Activated B cell treated with CpG ODN at 0.5 μM for 24 hours (primary cell): ENCODE measurements at places on chromosomes 7 and 10. TPM values are rescaled to one million over a fixed set of nuclear protein-coding genes. Genes with fewer than 3 reads are reported as not detected.

ZNF239 gene
- 5.7 and 9.4 TPM in 2 replicates for total RNA-seq

MSMB gene
- total RNA-seq: not detected in 2 replicates

GRCh38 chr10:27747096-27747451 lies 1.5 kb upstream of the MKX start:
- DNase-seq: no peak

GRCh38 chr10:128338951-128339350 lies 212.7 kb upstream of the MKI67 start:
- DNase-seq: no peak

DNA sequence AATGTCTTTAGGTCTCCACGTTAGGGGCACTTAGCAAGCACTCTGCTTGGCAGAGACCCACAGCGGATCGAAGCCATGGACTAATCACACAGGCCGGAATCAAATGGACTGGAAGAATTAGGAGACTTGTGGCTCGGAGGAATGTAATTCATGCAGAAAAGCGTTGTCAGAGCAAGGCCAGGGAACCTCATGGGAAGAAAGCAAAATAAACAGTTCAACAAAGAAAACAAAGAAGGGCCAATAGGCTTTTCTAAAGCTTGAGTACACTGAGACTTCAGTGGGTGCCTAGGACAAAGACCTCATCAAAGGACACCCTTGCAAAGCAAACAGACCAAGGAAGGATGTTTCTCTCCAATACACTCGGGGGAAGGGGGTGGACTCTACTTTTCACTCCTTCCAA lies 171.1 kb downstream of the GLI3 start:
- DNase-seq: no peak

INMT gene
- 0.11 and 0.17 TPM in 2 replicates for total RNA-seq

FEZF1 gene
- not detected in 2 replicates for total RNA-seq

DNA sequence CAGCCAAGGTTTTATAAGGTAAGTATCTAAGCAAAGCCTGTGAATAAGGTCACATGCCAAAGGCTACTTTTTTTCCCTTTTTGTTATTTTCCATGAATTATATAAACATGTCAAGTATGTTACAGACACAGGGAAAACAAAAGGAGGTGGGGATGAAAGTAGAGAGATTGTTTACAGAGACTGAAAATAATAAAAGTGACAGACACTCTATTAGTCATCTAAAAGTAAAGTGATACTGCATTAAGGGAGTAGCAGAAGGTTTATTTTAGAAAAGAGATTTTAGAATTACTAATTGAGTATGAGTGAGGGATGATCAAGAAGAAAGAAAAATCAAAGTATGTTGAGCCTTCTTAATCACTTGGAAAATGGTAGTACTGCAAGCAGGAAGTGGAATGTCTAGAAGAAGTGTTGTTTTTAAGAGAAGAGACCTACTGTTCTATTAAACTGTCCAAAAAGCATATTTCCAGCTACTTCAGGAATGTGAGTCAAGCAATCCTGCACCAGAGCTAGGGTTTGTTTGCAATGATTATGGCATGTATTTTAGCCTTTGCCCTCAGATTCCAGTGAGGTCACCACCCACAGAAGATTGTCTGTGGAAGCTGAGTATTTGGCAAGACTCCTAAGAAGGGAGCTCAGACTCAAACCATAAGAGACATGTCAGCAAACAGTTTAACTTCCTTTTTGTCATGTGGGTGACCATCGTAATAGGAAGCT lies 177.9 kb upstream of the PLXDC2 start:
- no peak for DNase-seq

DNA sequence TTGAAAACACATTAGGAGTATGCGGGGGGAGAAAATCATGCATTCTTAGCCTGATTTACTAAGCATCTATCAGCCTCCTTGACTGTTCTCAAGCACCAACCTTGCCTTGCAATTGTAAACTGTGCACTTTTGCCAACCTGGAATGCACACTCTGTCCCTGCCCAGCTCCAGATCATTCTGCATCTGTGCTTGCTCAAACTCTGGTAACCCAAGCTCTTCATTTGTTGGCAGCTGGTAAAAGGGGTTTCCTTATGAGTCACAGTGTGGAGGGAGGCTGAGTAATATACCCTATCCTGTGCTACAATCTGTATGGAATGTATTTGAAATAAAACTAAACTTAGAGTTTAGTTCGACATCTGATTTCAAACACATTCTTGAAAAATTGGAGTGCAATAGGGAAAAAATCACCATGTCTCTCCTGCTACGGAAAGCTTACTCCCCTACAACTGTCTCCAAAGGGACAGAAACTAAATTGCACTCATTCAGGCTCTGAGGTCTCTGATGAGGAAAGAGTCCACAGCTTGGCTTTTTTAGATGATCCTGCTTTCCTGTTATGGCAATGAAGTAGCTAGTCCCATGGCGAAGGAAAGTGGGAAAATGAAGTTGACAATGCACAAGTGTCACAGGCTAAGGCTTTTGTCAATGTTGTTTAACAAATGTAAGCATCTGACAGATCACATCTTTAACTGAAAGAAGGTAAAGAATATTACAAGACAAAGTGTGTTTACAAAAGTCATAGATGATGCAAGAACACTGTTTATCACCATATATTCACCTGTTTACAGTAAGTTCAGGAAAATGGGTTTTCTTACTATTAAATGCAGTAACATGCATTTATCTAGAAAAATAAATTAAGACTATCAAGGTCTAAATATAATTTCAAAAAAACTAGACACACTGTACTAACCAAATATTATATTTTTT lies 61.9 kb downstream of the TES start:
- DNase-seq: no peak

DNA sequence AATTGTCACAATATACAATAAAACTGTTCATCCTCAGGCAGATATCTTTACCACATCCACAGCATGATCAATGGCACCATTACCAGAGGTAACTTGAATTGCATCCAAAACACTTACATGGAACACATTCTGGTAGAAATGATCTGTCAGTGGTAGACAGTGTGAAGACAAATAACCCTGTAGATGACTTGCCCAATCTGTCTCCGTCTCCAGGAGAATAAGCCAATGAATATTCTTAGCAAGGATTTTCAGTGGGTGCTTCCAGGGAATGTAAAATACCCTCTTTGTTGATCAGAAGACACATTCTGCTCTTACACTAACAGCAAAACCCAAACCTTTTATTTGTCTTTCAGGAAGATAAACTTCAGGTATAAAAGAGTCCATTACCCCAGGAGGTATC lies 43.8 kb downstream of the VWC2 start:
- DNase-seq: no peak

GRCh38 chr7:141071260-141071854 lies 2.5 kb upstream of the TMEM178B start:
- DNase-seq: no peak

UBE3C gene
- total RNA-seq: 52.8 and 65.3 TPM in 2 replicates

SORBS1 gene
- 0.37 and 0.42 TPM in 2 replicates for total RNA-seq

CNPY1 gene
- not detected in 2 replicates for total RNA-seq

MMP21 gene
- total RNA-seq: 0.10 and 0.35 TPM in 2 replicates

GRCh38 chr10:807163-807957 lies 117.9 kb upstream of the DIP2C start:
- DNase-seq: no peak

GRCh38 chr7:128030654-128031611 lies at the start of gene LRRC4:
Gene LRRC4, minus strand, starts transcription at chr7:128031437. Its CDS starts 797 bp downstream, at chr7:128030640.
- DNase-seq: peak; percentile 28

- peak; percentile 36 for DNase-seq
These were observed 5.7 kb downstream of the ATG9B start for GRCh38 chr7:151018421-151019129.

ARID5B gene
- 67.4 and 76.8 TPM in 2 replicates for total RNA-seq

- DNase-seq: no peak
These were observed 17.2 kb upstream of the RHBDD2 start for GRCh38 chr7:75861636-75862035.

DNA sequence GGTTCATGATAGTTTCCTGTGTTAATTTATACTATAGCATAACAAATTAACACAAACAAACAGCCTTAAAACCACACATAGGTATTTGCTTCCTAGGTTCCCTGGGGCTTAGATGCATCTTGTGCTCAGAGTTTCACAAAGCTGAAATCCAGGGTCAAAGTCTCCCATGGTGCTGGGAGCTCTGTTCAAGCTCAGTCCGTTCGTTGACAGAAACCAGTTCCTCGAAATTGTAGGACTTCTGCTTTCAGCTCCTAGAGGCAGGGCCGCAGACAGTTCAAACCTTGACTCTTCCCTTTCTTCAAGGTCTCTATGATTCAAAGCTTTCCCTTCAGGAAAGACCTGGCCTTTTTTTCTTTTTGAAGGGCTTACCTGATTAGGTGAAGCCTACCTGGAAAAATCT lies 90.5 kb downstream of the VSTM2A start:
- DNase-seq: no peak

- DNase-seq: no peak
These were observed 31.2 kb downstream of the SMNDC1 start for GRCh38 chr10:110273474-110273873.

GRCh38 chr7:77199013-77199966 lies at the start of gene FGL2:
Gene FGL2, minus strand, starts transcription at chr7:77199819. Its CDS starts 26 bp downstream, at chr7:77199793.
- no peak for DNase-seq

- DNase-seq: no peak
These were observed 58.6 kb downstream of the ZMIZ1 start for GRCh38 chr10:79127151-79127961.

PVRIG gene
- 17.1 and 20.0 TPM in 2 replicates for total RNA-seq

- DNase-seq: no peak
These were observed 59.6 kb downstream of the BRI3 start for GRCh38 chr7:98341106-98341505.

- peak; percentile 86 for DNase-seq
These were observed at the start of gene BRI3 for GRCh38 chr7:98280791-98281756. Gene BRI3, plus strand, starts transcription at chr7:98281686. Its CDS starts 110 bp downstream, at chr7:98281796.

DNA sequence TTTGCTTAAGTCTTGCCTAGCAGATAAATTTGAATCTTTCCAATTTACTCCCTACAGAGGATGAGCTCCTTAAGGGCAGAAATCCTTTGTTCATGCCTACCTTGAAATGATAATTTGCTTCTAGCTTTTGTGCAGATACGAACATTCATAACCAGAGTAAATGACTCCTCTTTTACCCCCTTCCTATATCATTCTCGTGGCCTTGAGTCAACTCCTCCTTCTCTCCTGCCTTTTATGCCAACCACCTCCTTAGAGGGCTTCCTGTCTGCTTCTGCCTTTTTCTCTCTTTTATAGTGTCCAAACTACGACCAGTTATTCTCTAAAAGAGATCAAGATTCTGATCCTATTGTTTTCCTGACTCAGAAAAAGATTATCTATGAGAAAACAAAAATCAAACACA lies 36.4 kb downstream of the MYPN start:
- no peak for DNase-seq

NUTM2B gene
- total RNA-seq: 0.80 and 1.2 TPM in 2 replicates

PDZD7 gene
- total RNA-seq: 0.11 TPM in 1 of 2 replicates, not detected in the other

DPP6 gene
- total RNA-seq: not detected in 2 replicates

- DNase-seq: no peak
These were observed 258.1 kb upstream of the GRB10 start for GRCh38 chr7:51040787-51041186.

ESYT2 gene
- 20.3 and 21.3 TPM in 2 replicates for total RNA-seq

- DNase-seq: no peak
These were observed 62.6 kb downstream of the DOCK4 start for GRCh38 chr7:112143582-112143981.

DNA sequence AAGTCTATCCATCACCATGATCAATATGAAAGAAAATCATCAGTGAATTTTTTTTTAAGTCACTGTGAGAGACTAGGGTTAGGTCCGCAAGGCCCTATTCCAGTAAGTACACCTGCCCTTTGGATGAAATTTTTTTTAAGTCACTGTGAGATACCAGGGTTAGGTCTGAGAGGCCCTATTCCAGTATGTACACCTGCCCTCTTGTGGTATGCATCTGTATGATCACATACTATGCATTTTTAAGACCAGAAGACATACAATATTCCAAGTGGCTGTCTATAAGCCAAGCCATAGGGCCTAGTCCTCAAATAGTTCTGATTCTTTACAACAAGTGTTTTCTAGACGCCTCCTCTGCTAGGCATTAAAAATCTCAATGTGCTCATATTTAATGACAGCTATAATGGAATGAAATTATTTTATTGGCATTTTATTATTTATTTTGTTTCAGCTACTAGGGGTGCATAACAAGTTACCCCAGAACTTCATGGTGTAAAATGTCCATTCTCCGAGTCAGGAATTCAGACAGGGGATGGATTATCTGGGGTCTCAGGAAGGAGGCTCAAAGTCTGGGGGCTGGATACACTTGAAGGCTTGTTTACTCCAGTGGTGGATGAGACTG lies 53.1 kb downstream of the TEX36 start:
- no peak for DNase-seq

DNA sequence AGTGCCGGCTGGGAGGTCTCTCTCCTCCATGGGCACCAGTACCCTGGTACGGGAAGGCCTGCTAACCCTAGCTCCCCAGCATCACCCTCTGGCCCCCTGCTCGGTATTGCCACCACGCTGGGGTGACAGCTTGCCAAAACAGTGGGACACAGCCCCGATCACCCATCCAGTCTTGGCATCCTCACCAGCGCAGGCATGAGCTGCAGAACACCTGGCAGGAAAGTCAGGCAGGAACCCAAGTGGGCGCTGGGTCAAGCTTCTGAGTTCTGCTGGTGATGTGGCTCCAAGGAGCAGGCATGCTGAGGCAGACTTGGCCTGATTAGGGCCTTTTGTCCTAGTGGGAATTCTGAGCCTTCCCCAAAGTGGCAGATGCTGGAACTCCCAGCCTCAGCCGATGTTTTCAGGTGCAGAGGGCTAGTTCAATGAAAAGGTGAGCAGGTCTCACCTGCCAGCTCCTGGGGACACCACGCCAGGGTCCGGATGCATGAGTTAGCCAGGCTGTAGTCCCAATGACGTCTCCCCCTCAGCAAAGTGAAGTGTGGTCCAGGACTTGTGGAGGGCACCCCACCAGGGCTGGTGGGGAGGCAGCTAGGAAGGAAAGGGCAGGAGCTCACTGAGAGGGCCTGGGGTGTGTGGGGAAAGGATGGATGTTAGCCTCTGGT lies 8.5 kb upstream of the ZNF22 start:
- no peak for DNase-seq

DNA sequence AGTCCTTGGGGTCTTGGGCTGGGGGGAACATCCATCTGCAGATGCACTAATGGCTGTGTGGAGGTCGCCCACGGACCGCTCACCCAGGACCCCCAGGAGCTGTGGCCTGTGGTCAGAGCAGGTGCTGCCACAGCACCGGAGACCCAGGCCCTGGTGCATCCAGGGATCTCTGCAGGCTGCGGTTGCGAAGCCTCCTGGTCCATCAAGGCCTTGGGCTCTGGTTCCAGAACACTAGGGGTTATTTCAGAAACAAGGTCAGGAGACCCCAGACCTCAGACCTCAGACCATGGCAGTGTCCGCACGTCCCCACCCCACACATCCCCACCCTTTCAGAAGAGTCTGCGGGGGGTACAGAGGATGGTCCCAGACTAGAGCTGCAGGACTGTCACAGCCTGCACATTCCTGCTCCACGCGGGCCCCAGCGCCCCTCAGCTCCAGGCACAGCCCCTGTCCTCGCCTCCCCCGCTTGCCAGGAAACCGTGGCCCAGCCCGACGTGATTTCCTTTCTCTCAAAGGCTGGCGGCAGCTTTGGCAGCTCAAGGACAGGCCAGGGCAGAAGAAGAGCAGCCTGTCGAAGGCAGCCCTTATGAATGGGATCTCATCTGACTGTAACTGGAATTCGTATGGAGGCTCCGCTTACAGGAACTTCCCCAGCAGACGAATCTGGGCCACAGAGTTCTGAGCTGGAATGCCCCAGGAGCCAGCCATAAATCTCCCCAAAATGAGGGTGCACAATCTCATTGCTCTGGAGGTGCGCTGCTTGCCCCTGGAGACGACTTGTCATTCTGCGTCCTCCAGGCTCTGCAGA lies 136.2 kb upstream of the RET start:
- DNase-seq: no peak
